NCI-H1105 (cell line): ENCODE measurements at places on chromosomes 3 and 15.

DNA sequence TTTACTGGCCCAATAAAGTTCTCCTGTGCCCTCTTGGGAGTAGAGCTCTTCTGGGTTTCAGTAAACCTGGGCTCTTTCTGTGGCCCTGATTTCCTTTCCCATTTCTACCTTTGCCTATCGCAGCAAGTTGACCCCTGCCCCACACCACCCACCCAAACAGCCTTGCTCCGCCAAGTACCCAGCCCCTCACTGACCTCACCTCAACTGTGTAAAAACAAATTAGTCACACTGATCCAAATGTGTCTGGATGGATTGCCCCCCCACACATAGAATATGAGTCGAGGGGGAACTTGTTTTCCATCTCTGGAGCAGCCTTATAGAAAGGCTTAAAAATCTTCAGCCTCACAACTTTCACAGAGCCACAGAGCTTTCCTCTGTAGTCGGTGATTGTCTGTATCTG is 28.6 kb upstream of the VEPH1 start:
- no peak for DNase-seq

- DNase-seq: no peak
Measured at GRCh38 chr15:85588677-85589076, 206.0 kb downstream of the KLHL25 start.

- DNase-seq: no peak
Measured at GRCh38 chr3:12347301-12347700, 58.4 kb downstream of the PPARG start.

- DNase-seq: no peak
Measured at GRCh38 chr3:134600206-134600605, 50.6 kb downstream of the KY start.

DNA sequence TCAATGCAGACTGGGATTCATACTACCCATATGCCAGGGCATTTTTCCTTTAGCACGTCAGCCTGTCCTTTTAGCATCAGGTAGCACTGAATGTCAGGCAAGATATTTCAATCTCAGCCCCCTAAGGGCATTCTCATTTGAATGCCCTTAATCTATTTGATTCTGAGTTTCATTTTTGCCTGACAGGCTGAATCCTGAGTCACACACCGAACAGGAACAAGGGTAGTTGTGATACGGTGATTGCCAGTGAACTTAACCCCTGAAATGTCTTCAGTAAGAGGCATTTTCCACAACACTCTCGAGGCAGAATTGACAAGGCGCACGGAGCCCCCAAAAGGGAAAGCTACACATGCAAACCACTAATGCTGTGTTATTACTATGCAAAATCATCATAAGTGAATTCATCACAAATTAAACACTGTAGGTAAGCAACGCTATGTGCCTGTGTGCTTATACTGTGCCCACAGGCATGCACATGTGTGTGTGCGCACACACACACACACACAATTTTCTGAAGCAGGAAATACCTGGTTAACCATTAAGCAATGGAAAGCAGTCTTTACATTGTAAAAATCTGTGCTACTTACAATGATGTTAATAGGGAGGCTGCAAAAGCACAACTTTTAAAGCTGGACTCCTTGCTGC is 130.4 kb downstream of the ZNF385D start:
- no peak for DNase-seq

GRCh38 chr3:149291178-149291577 is 42.3 kb downstream of the TM4SF18 start:
- DNase-seq: peak; percentile 3
